ENCODE measurements at places on chromosomes 7 and 10.
A peak's percentile ranks its signal among the peaks of the same experiment; 100 is the strongest.

GRCh38 chr10:42618424-42618823 is 19.9 kb downstream of the ZNF33B start:
- no peak for DNase-seq

- DNase-seq, result no peak
Observed at GRCh38 chr7:112092306-112092705, 113.9 kb downstream of the DOCK4 start.

DNA sequence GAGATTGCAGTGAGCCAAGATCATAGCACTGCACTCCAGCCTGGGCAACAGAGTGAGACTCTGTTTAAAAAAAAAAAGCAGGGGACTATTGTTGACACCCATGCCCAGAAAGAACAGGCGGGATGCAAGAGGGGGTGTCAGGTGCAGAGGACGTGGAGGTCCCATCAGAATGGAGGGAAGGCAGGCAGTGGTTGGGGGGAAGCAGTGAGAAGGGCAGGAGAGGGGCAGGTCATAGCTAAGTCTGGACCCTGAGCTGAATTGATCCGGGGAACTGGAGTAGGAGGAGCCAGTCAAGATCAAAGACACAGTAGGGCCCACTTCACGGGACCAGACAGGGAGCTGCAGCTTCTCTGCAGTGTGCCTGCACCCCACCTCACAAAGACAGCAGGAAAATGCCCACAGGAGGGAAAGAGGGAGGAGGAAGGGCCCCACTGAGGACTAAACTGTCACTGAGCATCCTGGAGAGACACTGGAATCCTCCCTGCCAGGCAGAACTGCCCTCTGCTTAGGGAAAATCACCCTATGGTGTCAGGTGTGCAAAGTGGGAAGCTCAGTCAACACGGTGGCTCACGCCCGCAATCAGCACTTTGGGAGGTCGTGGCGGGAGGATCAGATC is 27.3 kb upstream of the ECHDC3 start:
- DNase-seq, result no peak

DNA sequence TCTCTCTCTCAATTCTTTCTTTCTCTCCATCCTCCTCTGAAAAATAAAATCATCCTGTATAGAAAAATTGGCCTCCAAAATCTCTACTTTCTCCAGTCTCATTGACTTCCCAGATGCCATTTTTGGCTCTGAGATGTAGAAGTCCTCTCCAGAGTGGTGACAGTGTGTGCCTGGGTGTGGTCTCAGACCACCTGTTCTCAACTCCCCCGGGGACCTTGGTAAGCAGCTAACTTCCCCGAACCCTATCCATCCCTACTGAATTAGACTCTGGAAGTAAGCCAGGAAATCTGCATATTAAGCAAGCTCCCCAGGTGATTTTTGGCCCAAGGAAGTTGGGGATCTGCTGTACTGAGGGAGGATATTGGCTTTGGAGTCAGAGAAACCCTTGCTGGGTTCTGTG is 120.5 kb downstream of the WDR11 start:
- no peak for DNase-seq

- DNase-seq, result no peak
Observed at GRCh38 chr7:127715272-127715671, 63.3 kb downstream of the SND1 start.

GRCh38 chr7:29843726-29844125 is 37.4 kb downstream of the WIPF3 start:
- no peak for DNase-seq

GRCh38 chr10:113651898-113652297 is 11.9 kb downstream of the NRAP start:
- no peak for DNase-seq

GRCh38 chr10:58348571-58349033 is 13.8 kb downstream of the UBE2D1 start:
- DNase-seq, result no peak

DNA sequence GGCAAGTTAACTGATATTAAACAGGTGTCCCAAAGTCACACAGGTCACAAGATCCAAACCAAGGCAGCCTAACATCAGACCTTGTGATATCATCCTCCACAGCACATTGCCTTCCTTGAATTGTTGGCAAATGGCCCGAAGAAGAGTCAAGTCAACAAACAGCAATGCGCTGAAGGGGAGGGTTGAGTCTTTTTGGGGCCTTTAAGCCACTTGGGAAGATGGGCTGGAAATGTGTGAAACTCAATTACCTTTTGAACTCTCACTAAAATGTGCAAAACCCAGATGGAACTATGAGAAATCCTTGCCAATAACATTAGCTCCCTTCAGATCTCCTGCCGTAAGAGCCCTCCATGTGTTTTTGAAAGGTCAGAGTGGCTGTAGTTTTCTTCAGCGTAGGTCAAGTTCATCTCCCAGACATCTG is 47.9 kb upstream of the STK17A start:
- DNase-seq, result no peak

DNA sequence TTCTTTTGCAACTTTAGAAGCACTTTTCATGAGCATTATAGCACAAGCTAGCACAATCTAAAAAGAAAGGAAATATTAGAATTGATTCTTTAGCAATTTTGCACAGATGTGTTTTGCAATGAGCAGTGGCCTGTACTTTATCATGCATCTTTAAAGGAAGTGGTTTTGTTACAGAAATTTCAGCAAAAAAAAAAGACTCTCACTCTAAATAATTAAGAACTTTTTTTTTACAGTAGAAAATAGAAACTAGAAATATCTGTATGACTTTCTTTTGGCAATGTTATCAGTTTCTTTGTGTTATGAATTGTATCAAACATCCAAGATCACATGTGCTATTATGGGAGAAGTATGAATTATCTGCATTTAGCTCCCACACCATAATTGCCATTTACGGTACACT is 195.7 kb upstream of the KLF6 start:
- peak; percentile 60 for DNase-seq

GRCh38 chr7:68535266-68535665 is 1063.0 kb upstream of the AUTS2 start:
- DNase-seq, result no peak

GRCh38 chr10:128908099-128908498 is 558.9 kb upstream of the MGMT start:
- peak; percentile 81 for DNase-seq

DNA sequence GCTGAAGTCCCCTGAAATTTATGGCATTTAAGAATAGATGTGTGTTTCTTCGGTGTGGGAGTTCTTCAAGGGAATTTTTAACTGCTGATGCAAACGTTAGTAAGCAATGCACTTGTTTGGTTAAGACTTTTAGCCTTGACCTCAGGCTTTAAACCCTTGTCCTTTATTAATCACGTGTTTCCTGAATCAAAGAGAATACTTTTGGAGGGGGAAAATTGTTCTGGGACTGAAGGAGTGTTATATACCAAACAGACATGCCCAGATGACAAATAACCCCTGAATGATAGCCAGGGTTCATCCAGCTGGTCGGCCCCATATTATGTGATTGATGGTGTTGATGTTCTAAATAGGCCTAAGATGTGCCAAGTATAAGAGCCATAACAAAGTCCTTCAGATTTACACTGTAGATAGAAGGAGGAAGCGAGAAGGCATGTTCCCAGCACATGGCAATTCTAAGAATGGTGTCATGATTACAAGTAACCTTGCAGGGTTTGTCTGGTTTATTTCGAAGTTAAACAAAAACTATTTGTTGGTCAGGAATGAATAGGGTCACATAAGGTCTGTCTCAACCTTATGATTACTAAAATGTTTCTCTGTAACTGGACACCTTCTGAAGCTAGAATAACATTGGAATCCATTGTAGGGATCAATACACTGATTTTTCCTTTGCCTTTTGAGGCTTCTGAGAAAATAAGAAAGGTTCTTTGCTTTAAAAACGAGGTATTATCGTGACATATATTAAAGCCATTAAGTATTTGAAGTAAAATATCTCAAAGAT is 124.2 kb upstream of the SEM1 start:
- peak; percentile 11 for DNase-seq

DNA sequence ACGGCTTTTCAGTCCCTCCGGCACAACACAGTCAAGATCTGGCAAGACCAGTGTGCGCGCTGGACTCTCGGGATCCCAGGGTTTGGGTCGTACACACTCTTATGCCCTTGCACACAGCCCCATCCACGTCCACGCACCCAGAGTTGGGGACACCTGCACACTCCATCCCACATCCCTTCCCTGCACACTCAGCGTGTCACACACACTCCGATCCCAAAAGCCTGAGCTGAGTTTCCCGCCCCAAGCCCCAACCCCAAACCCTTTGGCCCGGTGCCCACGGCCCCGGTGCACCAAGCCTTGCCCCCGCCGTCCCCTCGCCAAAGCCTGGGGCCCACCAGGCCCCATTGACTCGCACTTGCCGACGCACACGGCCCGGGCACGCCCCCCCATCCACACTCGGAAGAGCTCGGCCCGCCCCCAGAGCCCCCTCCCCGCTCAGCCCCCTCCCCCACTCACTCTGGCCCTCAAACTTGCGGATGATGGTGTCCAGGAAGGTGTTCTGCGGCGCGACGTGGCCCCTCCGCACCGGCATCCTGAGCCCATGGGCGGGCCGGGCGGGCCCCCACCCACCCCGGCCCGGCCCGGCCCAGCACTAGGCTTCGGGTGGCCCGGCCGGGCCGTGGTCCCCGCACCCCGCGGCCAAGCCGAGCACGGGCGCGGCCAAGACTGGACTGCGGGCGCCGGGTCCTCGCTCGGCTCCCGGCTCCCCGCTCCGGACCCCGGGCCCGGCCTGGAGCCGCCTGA is 567 bp downstream of the KCNH2 start:
- no peak for DNase-seq

GRCh38 chr10:16686054-16686902 is 130.9 kb downstream of the RSU1 start:
- no peak for DNase-seq

- no peak for DNase-seq
Observed at GRCh38 chr7:114426382-114426781, 11.8 kb downstream of the FOXP2 start.

DNA sequence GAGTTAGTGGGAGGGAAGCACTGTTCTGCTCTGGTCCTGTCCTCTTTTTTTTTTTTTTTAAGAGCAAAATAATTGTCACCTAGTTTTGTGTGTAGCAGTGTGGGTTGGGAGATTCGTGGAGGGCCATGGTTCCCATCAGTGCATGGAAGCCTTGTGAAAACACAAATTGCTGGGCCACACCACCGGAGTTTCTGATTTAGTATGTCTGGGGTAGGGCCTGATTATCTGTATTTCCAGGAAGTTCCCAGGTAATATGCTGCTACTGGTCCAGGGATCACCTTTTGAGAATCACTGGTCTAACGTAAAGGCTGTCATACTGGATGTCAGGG is 191.3 kb downstream of the GATA3 start:
- DNase-seq, result no peak

Data from MV-4-11 (cell line).